ENCODE measurements at places on chromosomes 12 and 14. TPM values are rescaled to one million over a fixed set of nuclear protein-coding genes. Genes with fewer than 3 reads are reported as not detected.
A peak's percentile ranks its signal among the peaks of the same experiment; 100 is the strongest.

GRCh38 chr12:123924539-123924938 is 48.1 kb downstream of the CCDC92 start:
- DNase-seq: no peak

- DNase-seq: no peak
These were observed 90.4 kb downstream of the SRRM4 start for GRCh38 chr12:119071638-119072231.

DNA sequence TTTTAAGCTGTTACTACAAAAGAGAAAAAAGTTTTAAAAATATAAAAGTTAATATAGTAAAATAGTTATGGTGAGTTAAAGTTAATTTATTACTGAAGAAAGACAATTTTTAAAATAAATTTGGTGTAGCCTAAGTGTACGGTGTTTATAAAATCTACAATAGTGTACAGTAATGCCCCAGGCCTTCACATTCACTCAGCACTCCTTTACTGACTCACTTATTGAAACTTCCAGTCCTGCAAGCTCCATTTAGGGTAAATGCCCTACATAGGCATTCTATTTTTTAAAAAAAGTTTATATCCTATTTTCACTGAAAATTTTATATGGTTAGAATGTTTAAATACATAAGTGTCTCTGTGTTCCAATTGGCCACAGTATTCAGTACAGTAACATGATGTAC is 769.5 kb upstream of the NOVA1 start:
- no peak for DNase-seq

DNA sequence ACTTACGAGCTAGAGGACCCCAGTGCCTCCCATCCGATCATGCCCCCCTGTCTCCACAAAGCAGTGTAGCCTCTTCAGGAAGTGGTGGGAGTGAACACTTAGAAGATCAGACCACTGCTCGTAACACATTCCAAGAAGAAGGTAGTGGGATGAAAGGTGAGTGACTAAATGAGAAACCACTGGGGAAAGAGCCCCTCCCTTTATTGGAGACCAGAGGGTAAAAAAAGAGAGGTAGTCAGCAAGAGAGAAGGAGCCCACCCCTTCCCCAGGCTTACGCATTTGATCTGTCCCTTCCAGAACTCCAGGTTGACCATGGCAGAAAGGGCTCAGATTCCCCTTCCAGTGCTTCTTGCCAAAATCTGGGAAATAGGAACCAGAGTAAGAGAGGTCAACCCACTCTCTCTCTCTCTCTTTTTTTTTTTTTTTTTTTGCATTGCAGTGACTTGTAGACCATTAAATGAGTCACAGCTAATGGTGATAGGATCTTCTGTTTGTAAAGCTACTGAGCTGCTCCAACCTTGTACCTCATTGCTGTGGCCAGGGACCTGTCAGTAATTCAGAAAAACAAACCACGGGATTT is 165.4 kb downstream of the GCH1 start:
- DNase-seq: no peak

GRCh38 chr14:23478109-23478759 is 8.7 kb downstream of the NGDN start:
- DNase-seq: peak; percentile 61

DNA sequence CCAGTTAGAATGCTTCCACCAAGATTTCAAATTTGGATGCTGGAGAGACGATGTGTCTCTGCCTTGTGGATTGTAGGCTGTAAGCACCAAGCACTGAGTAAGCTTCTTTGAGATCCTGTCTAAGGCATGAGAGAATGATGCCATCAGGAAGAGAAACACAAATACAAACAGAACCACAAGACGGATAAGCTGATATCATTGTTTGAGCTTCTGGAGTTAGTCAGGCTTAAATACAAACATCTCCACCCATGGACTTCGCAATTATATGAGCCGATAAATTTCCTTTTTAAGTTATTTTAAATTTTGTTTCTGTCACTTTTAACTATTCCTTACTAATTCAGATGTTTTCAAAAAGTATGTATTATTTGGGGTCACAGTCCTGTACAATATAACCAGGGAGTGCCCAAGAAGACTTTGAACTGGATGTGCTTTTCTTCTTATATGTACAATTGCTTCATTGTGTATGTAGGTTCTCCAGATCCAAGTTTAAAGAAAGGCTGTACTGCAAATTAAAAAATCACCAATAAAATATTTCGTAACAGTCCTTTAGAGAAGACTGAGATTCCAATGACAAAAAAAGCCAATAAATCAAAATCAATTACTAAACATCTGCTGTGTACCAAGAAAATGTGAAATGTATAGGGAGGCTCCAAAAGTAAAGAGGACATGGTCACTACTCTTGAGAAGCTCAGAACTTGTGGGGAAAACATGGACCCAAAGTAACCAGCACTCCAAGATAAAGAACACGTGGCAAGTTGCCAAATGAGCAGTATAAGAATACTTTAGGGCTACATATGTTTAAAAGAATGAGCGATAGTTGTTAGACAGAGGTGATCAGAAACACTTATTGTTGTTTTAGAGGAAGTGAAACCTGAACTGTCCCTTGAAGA is 274.1 kb downstream of the ADAMTS20 start:
- DNase-seq: no peak

DNA sequence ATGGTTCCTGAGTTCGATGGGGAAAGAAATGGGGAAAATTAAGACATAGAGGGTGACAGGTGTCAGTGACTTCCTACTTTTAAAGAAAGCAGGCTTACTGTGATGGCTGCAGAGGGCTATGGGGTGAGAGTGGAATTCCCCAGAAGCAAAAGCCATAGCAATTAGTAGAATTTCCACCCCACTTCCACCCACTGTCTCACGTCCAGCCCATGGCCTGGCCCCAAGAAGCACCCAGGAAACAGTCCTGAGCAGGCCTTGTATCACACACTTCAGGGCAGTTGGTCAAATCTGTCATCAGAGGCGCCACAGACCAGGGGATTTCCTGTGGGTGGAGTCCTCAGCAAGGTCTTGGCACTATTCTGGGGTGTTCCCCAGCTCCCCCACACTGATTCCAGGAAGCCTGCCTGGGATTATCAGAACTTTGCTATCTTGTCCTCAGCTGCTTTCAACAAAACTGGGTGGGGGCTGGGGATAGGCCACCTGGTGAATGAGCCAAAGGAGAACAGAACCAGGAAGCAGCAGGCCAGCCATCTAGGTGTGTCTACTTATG is 120.1 kb upstream of the CCND2 start:
- DNase-seq: no peak

GRCh38 chr14:36604757-36605505 is 22.5 kb upstream of the NKX2-8 start:
- DNase-seq: no peak

- no peak for DNase-seq
These were observed 4.1 kb upstream of the KRT7 start for GRCh38 chr12:52228931-52229330.

DNA sequence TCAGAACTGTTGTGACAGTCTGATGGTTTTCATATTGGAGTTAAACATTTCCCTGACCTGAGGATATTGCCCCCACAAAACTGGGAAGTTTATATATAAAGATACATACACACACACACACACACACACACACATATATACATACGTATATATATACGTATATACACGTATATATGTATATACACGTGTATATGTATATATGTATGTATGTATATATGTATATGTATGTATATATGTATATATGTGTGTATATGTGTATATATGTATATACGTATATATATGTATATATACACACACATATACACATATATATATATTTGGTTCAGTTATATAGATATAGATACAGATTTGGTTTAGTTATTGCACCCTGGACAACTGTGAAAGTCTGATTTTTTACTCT is 65.7 kb downstream of the ATP2B1 start:
- no peak for DNase-seq

DNA sequence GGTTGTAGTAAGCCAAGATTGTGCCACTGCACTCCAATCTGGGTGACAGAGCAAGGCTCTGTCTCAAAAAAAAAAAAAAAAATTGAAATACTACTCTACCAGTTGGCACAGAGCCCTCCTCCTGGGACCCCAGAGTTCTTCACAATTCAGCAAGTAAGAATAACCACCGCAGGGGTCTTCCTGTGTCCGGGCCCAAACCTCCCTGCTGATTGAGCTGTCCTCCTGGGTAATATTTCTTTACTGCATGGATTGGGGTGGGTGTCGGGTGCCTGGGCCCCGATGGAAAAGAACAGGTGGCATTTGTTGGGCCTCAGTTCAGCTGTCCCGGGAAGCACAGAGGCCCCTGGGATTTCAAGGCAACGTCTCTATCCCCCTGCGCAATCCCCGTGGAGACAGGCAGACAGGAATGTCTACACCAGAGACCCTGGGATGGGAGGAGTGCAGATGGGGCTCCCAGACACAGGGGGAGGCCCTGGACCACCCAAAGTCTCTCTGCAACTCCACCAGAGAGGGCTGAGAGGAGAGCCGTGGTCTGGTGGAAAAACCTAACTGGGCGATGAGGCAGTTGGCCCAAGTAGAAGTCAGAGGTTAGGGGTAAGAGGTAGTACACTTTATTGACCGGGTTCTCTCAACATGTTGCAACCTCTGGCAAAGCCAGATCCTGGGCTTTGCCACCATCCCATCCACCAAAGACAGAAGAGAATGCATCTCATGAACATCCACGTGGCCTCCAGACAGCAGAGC is 32.7 kb upstream of the VPS37B start:
- DNase-seq: no peak

Gene SLC25A47
- 454 TPM for total RNA-seq

Gene LIN52
- total RNA-seq: 6.8 TPM

Gene GZMH
- total RNA-seq: 0.28 TPM

Gene FBXO21
- 25.5 TPM for total RNA-seq

Gene DHH
- total RNA-seq: 0.08 TPM

Gene SERPINA1
- total RNA-seq: 22,719 TPM

Gene CEBPE
- total RNA-seq: 0.08 TPM

Gene KRT5
- not detected for total RNA-seq

Gene ANKRD33
- not detected for total RNA-seq

Gene ENDOU
- total RNA-seq: not detected

Gene TAS2R30
- 3.4 TPM for total RNA-seq
